ENCODE measurements at places on chromosomes 2 and 18. TPM values are rescaled to one million over a fixed set of nuclear protein-coding genes. Genes with fewer than 3 reads are reported as not detected.

The KLHL30 gene
- 22.0 TPM for total RNA-seq

DNA sequence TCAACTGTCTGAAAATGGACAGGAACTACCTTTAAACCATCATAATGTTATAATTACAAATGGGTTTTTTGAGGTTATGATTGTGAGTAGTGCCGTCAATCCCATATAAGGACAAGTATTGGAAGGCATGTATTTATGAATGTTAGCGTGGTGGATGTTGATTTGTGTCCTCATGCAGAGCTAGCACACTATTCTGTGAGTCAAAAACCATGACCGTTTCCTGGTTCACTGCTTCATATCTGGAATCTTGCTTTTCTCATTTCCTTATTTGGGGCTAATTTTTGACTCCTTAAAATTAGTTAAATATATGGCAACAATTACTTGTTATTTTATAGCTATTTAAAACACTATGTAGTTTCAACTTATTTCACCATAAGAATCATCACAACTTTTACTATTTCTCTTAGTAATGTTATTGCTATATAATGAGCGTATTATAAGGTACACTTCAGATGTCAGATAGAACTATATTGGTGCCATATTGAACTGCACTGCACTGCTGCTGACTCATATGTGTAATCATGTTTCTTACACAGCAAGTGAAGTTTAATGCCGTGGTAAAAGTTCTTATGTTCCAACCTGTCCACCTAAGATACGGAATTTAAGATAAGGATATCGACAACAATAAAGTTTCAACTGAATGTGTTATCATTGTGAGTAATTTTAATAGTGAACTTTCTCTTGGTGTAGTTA is 192.8 kb downstream of the PTGR3 start:
- DNase-seq = no peak

DNA sequence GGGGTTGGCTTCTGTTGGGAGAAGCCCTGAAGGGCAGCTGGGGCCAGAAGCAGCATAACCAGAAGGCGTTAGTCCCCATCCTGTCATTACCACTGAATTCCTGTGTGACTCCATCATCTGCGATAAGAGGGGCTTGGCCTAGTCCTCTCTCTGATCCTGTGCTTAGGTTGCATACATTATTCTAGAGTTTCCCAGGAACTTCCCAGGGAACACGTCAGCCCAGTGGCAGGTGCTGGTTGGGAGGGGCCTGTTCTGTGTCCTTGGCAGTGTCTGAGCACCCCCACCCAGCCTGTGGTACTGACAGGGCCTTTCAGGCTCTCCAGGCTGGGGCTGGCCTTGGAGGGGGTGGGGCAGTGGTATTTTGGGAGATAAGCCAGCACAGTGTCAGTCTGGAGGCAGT is 4.5 kb upstream of the TOGARAM2 start:
- no peak for DNase-seq

DNA sequence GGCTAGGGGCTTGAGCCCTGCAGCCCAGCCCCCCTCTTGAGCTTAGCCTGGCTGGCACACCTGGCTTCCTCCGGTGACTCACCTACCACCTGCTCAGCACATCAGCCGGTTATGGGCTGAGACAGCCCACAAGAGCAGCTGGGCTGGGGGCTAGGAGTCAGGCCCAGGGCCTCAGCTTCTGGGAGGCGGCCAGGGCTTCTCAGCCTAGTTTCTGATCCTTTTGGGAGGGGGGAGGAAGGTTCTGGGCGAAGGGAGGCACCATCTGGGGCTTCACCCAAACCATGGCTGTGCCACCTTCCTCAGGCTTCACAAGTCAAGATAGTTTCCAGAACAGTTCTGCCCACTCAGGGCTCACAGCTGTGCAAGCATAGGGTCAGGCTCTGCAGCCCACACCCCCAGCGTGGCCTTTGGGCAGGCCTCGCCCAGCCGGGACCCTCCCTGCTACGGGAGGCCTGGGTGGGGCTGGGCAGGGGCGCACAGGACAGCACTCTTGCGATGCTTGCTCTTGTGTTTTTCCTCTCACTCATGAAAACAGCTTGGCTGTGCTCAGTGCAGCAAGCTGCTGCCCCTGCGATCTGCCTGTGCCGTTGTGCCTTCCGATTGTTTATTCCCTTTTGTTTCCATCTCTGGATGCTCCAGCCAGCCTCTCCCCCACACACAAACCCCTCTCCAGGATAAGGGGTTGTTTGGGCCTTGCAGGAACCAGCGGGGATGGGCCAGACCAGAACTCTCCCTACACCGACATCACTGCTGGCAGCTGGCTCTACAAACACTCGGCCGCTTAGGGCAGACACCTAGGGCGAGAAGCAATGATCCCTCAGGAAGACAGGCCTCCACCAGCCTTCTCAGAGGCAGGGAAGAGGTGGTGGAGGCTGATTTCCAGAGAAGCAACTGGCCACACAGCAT is 26.1 kb upstream of the SEMA4C start:
- DNase-seq = no peak
